ENCODE measurements at places on chromosomes 7 and 10.

DNA sequence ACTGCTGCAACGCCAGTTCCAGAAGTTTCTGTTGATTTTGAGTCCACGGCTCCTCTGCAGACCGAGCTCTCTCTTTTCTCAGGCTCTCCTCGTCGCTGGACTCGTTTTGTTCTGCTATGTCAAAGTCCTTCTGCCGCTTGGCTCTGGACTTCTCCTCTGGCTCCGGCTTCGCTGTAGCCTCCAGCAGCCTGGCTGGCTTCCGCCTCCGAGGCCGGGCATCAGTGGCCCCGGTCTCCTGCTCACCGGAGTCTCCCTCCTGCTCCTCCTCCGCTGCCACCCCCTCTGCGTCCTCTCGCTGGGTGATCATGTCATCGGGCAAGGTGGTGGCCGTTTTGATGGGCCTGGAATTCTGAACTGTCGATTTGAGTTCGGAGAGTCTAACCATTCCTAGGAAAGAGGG is 225.2 kb downstream of the MLLT10 start:
- no peak for DNase-seq

DNA sequence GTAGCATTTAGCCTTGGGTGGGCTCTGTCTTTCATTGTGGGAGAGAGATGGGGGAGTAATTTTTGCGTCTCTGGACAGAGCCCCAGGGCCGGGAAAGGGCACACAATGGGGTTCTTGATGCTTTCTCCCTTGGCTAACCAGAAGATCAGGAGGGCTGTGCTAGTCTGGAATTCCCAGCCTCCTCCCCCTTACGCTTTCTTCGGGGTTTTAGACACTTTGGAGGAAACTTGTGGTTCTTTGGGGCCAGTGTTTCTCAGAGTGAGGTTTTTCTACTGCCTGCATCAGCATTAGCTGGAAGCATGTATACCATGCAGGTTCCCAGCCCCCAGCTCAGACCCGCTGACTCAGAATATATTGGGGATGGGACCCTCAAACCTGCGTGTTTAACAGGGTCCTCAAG is 7.0 kb downstream of the NEURL1 start:
- DNase-seq, result no peak

- no peak for DNase-seq
Observed at GRCh38 chr10:3904419-3904960, 119.5 kb upstream of the KLF6 start.

DNA sequence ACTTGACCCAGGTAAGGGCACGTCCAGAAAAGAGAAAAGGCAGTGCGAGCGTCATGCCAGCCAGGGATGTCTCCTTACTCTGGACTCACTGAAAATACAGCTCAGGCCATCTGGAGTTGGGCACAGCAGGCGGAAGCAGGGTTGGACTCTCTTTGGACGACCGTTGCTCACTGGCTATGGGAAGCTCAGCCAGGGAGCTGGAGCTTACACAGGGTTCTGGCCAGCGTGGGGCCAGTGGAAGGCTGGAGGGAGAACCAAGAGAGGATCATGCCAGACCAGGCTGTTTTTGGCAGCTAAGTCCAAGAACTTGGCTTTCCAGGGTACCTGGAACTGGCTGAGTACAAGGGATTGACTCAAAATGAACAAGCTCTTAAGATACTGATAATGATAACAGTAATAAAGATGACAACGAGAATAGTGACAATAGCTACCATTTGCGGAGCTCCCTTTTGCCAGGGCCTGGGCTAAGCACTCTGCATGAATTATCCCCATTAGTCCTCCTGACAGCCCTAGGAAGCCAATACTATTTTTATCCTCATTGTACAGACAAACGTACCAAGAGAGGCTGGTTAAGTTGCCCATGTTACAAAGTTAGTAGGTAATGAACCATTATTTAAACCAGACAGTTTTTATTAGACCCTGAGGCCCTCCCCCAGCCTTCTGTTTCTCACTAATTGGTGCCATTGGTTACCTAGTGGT is 177.6 kb downstream of the PTPN20 start:
- DNase-seq, result no peak

- peak; percentile 66 for DNase-seq
Observed at GRCh38 chr10:52951824-52952223, 179.2 kb upstream of the MBL2 start.

DNA sequence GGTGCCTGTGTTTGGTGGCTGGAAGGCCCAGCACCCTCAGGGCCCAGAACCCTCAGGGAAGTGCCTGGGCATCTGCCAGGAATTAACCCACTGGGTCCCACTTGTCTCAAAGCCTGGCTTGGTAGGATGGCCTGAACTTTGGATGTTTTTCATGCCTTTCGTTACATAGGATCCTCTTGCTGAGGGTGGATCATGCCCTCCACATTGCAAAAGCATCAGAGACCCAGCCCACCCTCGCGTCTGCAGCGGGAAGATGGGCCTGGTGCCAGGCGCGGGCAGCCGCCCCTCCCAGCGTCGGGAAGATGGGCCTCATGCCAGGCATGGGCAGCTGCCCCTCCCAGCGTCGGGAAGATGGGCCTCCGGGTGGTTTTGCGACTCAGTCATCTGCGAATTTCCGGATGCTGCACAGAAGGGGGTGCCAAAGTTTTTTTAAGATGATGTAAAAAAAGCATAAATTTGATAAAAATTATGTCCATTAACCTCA is 51.9 kb upstream of the PRKAR1B start:
- DNase-seq, result no peak

GRCh38 chr7:144908324-144908723 is 72.5 kb upstream of the TPK1 start:
- no peak for DNase-seq

DNA sequence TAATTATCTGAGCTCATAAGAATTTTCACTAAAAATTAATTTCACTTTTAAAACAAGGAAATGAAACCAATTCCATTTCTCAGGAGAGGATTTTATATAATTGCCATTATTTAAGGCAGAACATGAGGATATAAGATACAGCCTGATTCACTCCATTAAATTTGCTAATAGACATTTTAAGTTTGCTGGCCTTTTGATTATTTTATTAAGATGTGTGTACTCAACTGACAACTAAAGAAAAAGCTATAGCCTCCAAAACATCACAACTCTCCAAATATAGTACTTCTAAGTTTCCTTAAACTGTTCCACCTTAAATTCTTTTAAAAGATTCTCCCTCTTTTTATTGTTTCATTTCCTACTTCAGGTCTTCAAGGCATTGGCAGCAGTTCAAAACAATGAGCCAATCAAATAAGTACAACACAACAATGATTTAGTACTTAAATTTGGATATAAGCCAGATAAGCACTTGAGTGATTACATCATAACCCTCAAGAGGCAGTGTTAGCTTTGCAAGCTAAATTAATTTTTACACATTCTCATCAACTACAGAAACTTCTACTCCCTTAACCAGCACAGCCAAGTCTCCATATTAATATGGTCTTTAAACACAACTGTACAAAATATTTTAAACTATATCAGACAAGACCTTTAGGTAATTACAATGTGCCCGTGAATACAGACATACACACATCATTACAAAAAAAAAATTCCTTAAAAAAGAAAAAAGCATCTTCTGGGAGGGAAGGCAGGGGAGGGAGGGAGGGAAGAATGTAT is 121.8 kb downstream of the KMT2C start:
- peak; percentile 68 for DNase-seq

- DNase-seq, result peak; percentile 65
Observed at GRCh38 chr10:104824380-104825006, 183.4 kb downstream of the SORCS3 start.

DNA sequence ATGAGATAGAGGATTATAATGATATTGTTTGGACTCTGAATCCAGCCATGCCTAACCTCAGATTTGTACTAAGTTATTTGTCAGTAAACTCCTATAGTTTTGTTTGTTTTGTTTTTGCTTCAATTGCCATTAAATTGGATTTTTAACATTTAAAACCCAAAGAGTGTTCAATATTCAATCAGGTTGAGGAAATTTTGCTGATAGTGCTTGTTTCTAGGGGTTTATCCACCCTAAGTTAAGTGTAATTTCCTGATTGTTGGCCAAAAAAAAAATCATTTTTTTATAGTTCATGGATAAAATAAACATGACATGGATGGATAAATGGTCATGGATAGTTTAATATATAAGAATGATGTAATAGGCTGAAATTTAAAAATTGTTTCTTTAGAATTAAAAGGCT is 11.4 kb upstream of the BET1 start:
- no peak for DNase-seq

GRCh38 chr10:12221323-12222298 is 25.6 kb downstream of the CDC123 start:
- peak; percentile 11 for DNase-seq

- no peak for DNase-seq
Observed at GRCh38 chr10:120979435-120980278, 128.5 kb downstream of the WDR11 start.

- DNase-seq, result no peak
Observed at GRCh38 chr7:88329532-88330463, 23.1 kb upstream of the STEAP4 start.

Measured in NB4 (cell line).